Aortic smooth muscle cell (primary cell): ENCODE measurements at places on chromosomes 6 and 20. TPM values are rescaled to one million over a fixed set of nuclear protein-coding genes. Genes with fewer than 3 reads are reported as not detected.

Gene OR12D3
- not detected in 2 replicates for total RNA-seq

Gene ENPP3
- total RNA-seq: 0.25 and 0.40 TPM in 2 replicates

Gene HLA-DOA
- total RNA-seq: not detected in 2 replicates

Gene ARFGEF2
- total RNA-seq: 48.5 and 50.1 TPM in 2 replicates

Gene PRSS35
- 1.6 and 8.7 TPM in 2 replicates for total RNA-seq

Gene RAET1G
- 2.6 and 4.5 TPM in 2 replicates for total RNA-seq

Gene C20orf202
- not detected in 2 replicates for total RNA-seq

Gene PRR18
- total RNA-seq: not detected in 2 replicates
